ENCODE measurements at places on chromosomes 2 and 18.

DNA sequence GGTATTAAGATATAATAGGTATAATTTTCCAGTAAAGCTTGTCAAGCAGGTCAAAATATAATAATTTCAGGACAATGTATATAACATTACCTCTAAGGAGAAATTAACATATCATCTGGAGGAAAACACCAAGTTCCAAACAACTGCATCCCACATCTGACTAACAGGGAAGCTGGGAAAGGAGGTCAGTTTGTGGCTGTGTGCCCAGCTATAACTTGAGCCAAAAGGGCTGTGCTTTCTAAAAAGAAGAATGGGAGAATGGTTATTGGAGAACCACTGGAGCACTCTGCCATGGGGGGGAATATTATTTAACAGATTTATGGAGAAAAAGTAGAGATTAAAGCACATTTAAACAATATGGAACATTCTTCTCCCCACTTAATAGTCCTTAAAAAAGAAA is 390.6 kb upstream of the PKDCC start:
- DNase-seq = no peak

DNA sequence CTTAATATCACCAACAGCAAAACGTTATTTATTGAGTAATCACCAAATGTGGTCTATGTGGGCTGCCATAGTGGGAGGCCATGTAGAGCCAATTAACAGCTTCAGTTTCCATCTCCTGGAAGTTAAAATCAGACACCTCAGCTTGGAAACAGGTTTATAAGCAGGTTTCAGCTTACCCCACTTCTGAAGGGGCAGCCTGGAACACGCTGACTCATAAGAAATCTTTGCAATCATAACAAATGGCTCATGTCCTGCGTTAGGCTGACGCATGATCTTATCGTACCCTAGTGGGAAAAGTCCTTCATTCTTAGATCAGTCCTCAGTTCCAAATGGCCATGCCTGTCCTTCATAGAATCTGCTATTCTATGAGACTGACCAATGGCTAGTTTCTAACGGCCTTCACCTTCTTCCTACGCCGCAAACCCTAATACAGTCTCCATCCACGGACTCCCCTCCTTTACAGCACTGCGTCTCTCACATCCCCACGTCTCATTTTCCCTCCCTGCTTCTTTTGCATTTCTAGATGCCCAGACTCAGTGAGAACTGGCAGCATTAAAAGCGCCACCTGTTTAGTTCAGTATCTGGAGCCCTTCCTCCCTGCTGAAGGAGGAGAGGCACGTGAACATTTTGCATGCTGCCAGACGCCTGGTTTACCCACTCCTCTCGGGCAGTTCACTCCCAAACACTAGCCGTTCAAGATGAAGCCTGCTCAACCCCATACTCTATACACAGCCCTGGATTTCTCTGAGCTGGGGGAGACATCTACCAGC is 24.2 kb upstream of the BZW1 start:
- no peak for DNase-seq

GRCh38 chr18:76389716-76390115 is 105.3 kb downstream of the ZNF516 start:
- DNase-seq = no peak

DNA sequence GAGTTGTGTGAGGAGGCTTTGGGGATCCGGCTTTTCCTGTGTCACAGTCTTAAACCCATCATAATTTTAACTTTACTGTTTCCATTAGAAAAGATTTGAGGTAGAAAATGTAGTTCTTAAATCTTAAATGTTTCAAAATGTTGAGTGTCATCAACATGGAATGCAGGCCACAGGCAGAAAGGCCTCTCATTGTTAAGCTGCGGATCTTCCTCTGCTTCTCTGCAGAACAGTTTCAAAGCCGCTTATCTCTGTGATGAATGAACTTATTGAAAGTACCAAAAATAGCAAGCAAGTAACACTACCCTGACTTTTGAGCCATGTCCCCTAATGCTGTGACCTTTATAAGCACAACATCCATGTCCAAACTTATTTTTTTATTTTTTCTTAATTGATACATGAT is 1645.8 kb downstream of the DPP10 start:
- no peak for DNase-seq

- no peak for DNase-seq
Observed at GRCh38 chr2:124320051-124320688, 295.1 kb downstream of the CNTNAP5 start.
